Activated CD4-positive, CD25-positive, alpha-beta regulatory T cell treated with anti-CD3 and anti-CD28 coated beads, Interleukin-2, amount 50 U/mL, for 16 hours (primary cell): ENCODE measurements at places on chromosomes 3 and 15.

DNA sequence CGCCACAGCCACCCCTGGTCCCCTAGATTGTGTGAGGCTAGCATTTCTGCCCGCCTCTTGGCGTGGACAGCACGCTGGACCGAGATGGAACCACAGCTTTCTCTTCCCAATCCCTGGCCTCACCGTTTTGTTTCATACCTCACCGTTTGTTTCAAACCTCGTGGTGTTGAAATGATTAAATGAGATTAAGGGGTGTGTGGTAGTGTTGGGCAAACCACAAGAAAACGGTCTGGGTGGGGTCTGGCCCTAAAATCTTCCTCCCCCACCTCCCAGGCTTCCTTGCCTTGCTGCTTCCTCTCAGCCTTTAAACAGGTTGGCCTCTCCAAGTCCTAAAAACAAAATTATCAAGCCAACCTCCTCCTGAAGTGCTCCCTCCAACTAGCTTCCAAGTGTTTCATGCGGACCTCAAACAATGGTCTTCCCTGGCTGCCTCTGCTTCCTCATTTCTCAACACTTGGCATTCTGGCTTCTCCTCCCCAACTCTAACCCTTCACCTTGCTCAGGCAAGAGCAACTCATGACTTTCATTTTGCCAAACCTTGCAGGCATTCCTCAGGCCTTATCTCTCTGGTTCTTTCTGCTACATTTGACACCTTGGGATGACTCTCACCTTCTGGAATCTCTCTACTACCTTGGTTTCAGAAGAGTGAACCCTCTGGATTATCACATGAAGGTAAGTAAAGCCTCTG, 1.4 kb upstream of the ATP13A3 start:
- DNase-seq = no peak

- DNase-seq = no peak
Measured at GRCh38 chr3:194343561-194343893, 7.6 kb downstream of the CPN2 start.

DNA sequence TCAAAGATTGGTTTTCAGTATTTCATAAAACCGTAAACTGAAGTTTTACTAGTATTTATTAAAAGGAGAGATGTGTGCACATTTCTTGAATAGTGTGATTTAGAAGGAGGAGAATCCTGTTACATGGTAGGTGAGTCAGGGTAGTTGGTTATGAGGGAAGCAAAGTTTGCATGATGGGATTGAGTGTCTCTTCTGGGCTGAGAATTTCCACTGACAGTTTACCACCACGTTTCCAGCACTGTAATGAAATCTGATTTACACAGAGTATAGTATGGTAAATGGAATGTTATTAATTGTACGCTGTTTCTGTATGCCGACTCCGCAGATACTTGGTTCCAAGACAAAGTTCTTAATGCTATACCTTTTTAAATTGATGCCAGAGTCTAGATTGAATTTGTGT, 1.6 kb downstream of the NECTIN3 start:
- DNase-seq = no peak

DNA sequence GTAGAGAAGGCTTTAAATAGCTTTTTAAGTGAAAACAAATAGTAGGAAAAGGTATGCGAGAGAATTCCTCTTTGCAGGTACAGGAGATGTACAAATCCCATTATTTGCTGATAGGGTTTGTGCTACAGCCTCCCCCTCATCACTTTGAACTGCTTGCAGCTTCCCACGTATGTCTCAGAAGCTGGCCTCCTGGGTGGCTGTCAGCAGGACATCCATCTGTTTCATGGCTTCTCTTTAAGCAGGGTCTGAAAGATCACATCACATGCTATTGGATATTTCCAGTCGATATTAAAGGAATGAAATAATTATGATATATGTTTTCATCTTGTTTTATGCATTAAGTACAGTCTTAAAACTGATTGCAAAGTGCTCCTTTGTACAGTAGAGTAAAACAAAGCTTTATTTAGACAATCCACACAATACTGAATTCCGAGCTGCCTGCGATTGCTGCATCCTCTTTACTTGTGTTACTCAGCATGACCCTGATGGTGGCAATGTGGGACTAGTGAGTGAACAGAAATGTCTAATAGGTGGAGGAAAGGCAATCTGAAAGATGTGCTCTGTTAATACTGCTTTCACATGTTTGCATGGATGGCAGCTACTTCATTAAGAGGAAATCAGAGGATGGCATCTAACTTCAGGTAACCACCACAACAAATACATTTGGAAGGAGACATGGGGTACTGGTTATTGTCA, 930.6 kb upstream of the SEMA6D start:
- no peak for DNase-seq

DNA sequence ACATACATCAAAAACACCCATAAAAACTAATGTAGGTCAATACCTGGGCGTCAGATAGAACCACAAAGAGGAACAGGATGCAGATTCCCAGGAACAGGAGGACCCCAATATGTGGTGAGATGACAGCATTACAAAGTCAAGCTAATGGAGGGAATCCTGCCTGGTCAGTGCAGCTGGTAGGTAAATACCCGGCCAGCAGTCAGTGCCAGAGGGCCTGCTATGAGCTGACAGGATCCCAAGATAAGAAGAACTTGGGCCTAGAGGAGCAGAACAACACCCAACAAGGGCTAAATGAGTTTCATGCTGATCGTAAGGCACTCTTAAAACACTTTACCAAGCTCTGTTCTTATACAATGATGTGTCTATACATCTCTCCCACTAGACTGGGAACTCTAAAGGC, 61.2 kb upstream of the KCNMB2 start:
- DNase-seq = no peak

DNA sequence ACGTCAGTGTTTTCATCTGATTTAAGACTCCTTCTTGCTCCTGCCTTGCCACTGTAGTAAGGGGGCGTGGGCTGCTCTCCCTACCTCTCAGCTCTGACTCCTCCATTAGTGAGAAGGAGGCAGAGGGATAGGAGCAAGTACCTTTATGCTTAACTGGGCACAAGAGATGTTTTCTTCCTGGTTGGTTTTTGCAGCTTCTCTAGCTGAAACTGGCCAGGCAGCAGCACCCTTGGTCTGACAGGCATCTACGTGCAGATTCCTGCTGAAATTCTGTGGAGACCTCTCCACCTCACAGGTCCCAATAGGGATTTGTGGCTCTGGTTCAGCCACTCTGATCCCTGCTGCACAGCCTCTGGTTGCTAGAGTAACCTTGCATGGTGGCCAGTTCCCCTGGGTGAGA, 132.5 kb downstream of the CACNA1D start:
- no peak for DNase-seq

- DNase-seq = no peak
Measured at GRCh38 chr3:152496286-152496685, 227.6 kb downstream of the MBNL1 start.

GRCh38 chr3:170513642-170514041, 72.2 kb downstream of the SLC7A14 start:
- no peak for DNase-seq

DNA sequence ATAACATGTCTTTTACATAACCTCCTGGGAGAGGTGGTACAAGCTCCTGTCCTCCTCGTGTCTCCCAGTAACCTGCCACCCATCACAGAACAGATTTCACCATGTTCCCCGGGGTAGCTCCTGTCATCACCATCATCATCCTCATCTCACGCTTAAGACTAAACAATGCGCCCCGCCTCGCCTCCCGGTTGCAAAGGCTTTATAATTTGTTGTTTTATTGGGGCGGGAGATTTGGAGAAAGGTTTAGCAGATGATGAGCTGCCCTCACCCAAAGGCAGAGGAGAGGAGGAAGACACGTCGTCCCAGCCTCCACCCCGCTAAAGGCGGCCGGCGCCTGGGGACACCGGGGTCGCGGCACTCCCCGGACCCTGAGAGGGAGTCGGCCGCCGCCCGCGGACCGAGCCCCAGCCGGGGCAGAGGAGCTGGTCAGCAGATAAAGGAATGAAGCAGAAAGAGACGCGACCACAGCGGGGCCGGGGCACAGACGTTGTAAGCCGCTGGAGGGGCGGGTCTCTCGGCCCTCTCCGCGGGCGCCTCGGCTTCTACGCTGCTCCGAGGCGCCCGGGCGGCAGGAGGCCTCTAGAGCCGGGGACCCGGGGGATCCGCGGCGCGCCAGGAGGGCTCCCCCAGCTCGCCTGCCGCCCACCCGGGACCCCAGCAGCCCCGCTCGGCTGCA, 589 bp downstream of the HERC1 start:
- no peak for DNase-seq
